Muscle of leg (tissue), 16 donors: ENCODE measurements at places on chromosomes 11 and 22. TPM values are rescaled to one million over a fixed set of nuclear protein-coding genes. Genes with fewer than 3 reads are reported as not detected.

CALCA gene
- not detected for total RNA-seq

SLC3A2 gene
- 41.8 TPM for total RNA-seq

CHKA gene
- 14.0 TPM for total RNA-seq

HBE1 gene
- total RNA-seq = 10.3 TPM

LRFN4 gene
- total RNA-seq = 24.0 TPM

RGL4 gene
- total RNA-seq = 0.13 TPM

SAA1 gene
- not detected for total RNA-seq

MAJIN gene
- not detected for total RNA-seq

GAB4 gene
- not detected for total RNA-seq

TRIM6 gene
- 1.5 TPM for total RNA-seq

GATD1 gene
- 18.1 TPM for total RNA-seq

POTEH gene
- not detected for total RNA-seq
